ENCODE measurements at places on chromosomes 12 and 14.

DNA sequence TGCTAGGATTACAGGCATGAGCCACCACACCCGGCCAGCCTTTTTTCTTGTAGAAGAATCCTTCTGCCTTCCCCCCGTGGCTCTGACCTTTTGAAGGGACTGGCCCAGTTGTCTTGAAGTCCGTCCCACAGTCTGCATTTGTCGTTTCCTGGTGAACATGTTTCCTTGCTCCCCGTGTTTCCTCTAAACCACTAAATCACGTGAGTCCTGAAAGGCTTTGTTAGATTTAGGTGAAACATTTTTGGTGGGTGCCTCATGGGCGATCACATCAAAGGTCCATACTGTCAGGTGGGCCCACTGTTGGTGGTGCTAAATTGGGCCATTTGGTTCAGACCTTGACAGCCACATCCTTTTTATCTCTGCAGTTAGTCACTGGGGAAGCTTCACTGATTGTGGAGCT, 26.3 kb downstream of the MLXIP start:
- no peak for DNase-seq

DNA sequence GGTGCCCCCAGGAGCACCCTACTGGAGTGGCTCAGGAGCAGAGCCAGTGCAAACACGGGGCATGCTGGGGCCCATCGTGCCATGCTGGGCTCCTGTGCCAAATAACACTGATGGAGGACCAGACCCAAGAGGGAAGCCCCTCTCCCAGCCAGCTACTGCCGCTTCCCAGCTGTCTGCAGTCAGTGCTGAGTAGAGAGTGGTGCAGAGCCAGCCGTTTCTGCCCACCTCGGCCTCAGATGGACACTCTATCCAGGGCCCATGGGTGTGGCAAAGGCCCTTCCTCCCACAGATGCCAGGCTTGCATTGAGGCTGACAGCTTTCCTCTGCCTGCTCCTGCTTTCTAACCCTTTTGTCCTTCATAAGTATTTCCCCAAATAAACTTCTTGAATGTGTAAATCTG, 13.2 kb downstream of the CLBA1 start:
- DNase-seq = no peak

DNA sequence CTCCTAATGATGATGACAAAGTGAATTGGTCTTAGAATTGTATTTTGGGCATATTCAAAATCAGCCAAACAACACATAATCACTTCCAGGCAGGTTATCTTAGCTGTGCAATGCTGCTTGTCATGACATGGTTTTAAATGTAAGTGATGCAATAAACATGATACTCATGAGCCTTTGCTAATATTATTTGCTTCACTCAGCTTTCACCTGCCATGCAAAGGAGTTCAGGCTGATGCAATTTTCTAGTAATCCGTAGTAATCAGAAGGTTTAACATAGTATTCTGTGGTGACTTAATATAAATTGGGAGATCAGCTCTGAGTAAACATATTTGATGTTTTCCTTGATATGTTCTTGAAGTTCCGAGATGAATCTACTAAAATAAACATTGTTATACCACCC, 29.1 kb downstream of the TMEM260 start:
- DNase-seq = peak; percentile 89

DNA sequence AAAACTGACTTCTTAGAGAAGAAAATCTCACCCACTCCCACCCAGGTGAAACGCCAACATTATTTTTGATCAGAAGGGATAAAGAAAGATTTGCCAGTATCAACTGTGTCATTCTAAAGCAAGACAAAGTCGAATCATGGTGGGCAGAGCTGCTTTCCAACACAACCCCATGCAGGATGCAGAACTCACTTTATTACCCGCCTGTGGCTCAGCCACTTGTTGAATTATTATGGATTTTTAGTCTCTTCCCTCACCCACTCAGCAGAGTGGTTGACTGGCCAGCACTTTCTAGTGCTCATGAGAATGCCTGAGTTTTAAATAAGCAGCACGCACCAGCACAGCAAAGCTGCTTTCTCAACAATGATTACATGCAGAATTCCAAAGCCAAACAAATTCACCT, 32.1 kb downstream of the CRACR2A start:
- DNase-seq = no peak

GRCh38 chr14:102071283-102071998, 15.4 kb downstream of the HSP90AA1 start:
- no peak for DNase-seq

- peak; percentile 75 for DNase-seq
Measured at GRCh38 chr12:15268927-15269552, 47.8 kb upstream of the RERG start.

DNA sequence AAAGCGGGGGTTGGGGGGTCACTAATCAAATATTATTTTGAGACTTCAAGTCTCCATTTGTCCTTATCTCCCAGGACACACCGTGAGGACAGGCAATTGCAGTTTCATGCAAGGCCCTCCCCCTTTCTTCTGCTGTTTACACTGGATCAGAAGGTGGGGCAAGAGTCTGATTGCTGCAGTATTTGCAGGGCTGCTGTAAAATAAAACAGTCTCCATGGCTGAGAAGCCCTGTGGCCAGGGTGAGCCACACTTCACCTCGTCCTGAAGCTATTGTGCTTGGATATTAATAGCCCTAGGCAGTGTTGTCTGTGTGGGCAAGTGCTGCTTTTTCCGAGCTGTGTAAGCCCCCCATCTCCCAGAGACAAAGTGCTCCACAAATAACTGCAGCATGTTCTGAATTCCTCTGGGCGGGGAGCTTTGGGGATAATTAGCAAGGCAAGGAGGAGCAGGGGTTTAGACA, 187.4 kb upstream of the NTF3 start:
- DNase-seq = peak; percentile 50

DNA sequence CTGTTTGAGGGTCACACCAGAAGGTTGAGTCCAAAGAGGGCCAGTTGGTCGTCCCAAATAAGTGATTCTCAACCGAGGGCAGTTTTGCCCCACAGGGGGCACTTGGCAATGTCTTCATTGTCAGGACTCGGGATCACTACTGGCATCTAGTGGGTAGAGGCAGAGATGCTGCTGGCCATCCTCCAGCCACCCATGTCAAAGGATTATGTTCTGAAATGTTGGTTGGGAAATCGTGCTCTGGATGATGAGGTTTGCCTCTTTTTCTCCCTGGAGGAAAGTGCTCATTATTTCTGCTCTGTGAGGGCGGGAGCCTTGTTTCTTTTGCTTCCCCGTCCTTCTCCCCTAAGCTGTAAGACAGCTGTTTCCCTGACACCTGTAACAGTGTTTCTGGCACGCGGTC, 3.6 kb downstream of the ZNF839 start:
- peak; percentile 57 for DNase-seq

DNA sequence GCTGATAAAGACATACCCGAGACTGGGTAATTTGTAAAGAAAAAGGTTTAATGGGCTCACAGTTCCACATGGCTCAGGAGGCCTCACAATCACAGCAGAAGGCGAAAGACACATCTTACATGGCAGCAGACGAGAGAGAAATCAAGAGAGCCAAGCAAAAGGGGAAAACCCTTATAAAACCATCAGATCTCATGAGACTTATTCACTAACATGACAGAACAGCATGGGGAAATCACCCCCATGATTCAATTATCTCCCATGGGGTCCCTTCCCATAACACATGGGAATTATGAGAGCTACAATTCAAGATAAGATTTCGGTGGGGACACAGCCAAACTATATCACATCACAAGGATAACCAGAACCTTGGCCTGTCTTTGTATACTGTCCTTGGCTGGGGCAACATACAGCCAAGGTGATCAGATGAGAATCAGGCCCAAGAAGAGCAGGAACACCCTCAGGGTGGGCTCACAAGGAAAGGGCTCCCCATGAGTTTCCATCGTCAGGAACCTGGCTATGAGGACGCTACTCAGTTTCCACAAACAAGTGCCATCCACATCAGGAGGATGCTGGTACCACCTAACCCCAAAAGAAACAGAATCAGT, 152.7 kb downstream of the FOXN3 start:
- DNase-seq = no peak

DNA sequence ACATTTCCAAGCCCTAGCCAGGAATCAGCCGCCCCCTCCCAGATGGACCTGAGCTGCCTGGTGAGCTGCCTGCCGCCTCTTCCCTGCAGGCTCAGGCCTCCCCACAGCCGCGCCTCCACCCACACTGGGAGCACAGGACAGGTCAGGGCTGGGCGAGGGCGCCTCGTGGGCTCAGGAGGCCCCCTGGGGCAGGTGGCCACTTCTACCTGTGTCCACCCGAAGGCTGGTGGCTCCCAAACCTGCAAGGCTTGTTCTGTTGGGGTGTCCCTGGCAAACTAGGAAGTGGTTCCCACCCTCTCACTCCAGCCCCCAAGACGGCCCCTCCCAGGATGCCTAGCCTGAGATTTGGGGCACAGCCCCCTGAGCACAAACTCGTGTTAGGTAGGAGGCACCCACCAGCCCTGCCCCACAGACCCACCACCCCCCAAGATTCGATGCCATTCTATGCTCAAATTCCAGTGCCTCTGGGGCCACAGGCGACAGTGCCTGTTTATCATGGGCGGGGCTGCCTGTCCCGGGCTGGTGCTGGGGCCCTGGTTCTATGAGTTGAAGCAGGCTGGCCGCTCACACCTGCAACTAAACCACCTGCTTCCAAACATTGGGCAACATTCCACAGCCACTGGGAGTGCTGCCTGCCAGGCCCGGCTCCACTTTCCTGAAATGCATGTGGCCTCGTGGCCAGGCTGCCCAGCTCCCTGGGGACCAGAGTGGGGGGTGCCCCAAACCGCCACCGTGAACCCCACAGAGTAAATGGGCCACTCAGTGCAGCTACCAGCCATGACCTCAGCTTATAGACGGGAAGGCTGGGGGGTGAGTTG, 6.8 kb downstream of the MMP17 start:
- no peak for DNase-seq

DNA sequence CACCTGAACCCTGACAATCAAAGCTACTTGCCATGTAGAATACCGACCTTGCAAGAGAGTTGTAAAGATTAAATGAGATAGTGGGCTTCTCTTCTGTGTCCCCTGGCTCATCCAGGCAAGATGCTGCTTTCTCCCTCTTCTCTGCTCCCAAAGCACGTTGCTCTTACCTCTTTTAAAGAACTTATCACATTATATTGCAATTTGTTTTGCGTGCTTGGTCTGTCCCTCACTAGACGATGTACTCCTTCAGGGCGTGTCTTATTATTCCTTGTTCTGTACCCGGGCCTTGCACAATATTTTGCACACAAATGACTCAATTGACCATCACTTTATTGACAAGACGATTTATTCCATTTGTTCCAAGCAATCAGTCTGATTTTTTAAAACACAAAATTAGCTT, 3.3 kb downstream of the DCN start:
- DNase-seq = no peak

DNA sequence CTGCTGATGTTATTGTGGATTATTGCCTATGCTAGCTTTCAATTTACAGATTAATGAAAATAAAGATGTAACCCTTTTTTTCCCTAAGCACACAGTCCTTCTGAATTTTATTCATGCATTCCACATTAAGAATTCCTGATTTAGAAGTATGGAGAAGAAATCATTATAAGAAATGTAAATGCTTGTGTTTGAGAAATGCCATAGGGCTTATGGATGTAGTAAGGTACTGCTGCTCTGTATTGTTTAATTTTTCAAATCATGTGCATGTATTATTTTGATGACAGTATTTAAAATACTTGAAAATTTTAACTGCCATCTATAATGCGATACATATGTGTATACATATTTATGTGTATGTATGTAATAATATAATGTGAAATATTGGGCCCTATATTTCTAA, 167.1 kb upstream of the SOX5 start:
- no peak for DNase-seq

DNA sequence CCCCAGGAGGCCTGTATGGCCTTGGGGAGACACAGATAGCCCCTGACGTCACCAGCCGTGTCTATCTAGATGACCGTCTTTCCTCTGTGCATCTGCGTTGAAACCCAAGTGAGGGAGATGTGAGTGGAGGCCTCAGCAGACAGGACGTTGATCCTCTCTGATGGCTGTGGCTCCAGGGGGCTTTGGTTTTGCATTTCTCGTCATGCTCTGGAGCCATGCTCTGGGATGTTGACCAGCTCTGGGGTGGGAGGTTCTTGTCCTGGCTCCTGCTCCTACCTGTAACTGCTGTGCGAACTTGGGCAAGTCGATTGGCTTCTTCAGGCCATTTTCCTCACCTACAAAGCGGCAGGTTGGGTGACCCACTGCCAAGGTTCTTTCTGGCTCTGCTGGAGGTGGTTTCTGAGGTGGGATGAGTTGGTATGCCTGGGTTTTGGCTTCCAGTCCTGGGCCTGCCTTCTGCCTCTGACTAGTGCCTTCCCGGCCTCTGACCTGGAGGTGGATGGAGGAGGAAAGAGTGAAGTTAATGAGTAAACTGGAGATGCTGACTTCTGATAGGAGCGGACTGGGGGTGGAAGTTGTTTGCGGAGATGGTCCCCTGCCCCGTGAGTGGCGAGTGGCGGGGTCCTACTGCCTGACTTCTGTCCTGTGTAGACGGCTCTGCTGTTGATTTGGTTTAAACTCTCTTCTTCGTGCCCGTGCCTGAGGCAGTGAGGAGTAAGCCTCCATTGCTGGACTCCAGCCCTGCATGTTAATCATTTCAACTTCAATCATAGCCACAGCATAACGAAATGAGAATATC, 8.4 kb downstream of the TSPAN9 start:
- DNase-seq = no peak

DNA sequence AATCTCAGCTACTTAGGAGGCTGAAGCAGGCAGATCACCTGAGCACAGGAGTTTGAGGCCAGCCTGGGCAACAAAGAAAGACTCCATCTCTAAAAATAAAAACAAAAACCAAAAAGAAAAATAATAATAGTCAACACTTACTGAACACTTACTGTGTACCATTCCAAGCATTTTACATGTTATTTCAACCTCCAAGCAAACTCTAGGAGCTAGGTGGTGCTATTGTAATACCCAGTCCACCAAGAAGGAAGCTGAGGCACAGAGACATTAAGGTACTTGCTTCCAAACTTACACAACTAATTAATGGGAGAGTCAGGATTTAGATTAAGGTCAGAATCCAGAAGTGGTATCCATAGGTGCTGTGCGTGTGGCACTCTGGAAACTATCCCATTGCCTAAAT, 13.7 kb upstream of the OR6J1 start:
- DNase-seq = peak; percentile 33

DNA sequence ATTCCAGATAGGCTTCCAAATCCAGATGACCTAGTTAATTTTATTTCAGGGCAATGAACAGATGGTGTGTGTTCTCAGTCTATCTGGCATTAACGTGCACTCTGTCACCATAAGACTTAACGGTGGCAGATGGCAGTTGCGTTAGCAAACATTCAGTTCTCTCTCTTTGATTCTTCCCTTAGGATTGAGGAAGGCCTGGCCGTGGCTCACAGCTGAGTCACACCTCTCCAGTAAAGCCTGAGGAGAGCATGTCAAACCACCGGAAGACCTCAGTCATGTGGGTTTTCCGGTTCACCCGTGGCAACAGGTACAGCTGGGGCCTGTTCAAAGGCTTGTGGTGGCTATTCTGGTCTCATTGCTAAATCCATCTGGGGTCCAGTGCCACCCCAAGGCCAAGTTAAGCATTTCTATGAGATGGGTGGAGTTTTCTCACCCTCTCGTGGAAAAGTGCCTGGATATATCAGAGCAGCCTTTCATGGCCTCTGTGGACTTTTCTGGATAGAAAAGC, 545.1 kb upstream of the ATP2B1 start:
- peak; percentile 7 for DNase-seq

DNA sequence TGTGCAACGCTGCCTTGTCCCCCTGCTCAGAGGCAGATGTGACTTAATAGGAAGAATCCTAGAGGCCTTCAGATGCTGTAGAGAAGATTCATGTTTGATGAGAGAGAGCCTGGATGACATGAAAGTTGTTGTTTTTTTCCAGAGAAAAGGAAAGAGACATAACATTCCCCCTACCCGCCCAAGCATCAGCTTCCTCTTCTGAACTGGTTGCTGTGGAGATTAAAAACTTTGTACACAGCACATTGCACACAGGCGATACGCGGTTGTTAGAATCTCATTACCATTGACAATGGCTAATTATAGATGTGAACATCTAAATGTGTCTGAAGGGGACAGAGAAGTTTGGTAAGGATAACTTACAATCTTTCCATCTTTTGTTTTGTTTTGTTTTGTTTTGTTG, 13.6 kb upstream of the ETFBKMT start:
- DNase-seq = no peak

Measured in erythroblast (primary cell).